ENCODE measurements at places on chromosomes 4 and X.
A peak's percentile ranks its signal among the peaks of the same experiment; 100 is the strongest.

DNA sequence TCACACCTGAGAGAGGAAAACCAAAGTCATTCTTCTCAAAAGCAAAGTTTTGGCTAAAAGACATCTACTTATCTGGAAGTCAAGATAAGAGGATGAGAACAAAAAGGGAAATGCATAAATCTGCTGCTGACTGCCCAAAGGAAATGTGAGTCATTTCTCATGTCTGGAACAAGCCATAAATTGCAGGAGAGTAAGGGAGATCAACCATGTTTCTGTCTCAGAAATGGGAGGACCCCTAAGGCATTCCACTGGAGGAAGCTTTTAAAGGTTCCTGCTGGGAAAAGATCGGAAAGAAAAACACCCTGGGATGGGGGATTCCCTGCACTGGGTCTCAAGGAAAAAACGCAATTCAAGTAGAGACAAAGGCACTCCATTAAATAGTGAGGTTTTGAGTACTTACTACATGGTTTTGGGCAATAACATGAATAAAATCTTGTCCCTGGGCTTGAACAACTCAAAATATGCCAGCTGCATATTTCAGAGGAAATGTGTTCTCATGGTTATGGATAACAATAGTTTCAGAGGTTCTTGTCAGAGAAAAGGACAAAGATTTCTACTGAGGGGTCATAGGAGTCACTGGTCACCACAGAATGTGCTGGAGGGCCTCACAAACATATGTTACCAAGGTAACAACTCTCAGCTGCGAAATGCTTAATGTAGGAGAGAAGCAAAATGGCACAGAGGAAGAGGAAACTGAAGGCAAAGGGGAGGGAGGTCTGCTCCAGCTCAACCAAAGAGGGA lies 19.3 kb downstream of the GPR143 start:
- no peak for DNase-seq

DNA sequence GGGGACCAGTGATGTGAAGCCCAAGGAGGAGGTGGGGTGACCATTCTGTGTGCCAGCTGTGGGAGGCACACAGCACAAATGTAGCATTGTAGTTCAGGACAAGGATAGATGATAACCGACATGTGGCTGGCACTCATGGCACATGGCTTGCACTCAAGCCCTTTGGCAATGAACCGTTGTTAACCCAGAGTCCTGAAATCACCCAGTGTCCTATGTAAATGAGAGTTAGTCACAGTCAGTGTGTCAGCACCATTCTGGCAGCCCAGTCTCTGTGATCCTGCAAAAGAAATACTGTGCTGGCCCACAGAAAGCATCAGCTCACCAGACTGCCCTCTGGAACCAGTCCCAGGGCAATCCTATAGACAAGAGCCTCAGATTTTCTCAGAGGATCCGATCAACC lies 339.3 kb downstream of the MID1IP1 start:
- no peak for DNase-seq

GRCh38 chr4:3044870-3045819 lies 29.2 kb downstream of the HTT-AS start:
- DNase-seq, result no peak

DNA sequence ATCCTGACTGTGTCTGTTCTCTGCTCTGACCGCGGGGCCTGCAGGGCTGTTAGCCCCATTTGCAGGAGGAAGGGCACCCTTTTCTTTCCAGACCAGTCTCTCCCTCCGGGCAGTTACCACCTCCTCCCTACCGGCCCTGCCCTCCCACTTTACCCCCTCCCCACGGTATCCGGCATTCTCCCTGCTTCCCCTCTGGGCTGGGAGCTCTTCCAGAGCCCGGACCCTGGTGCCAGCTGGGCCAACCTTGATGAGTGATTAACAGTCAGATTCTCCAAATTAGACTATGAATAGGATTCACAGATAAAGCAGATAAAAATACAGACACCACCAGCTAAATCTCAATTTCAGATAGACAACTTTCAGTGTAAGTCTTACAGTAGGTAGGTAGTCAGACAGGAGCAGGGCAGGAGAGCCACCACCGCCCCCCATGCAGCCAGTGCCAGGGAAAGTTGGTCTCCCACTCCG lies 23.4 kb upstream of the WFS1 start:
- no peak for DNase-seq

DNA sequence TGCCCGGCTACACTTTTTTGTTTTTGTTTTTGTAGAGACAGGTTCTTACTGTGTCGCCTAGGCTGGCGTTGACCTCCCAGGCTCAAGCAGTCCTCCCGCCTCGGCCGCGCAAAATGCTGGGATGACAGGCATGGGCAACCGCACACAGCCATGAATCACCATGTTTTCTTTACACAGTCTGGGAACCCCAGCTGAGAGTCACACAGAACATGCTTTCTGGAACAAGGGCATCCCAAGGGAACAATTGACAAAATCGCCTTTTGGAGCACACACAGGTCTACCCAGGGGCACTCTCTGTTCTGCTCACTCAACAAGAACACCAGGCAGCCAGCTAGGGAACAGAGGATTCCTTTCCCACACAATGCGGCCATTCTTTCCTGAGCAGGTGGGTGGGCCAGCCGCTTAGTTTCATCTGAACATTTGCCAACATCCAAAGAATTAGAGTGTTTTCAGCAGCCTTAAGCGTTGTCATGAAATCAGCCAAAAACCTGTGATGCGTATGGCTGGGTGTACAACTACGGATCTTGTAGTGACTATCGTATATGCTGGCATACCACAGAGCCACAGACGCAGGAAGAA lies 15.7 kb downstream of the PRKX start:
- no peak for DNase-seq

- no peak for DNase-seq
These were observed 74.4 kb downstream of the OTC start for GRCh38 chrX:38426785-38427184.

GRCh38 chrX:51795136-51795535 lies 51.9 kb downstream of the GSPT2 start:
- no peak for DNase-seq

- DNase-seq, result no peak
These were observed 329.9 kb downstream of the SMARCA1 start for GRCh38 chrX:129193357-129193756.

DNA sequence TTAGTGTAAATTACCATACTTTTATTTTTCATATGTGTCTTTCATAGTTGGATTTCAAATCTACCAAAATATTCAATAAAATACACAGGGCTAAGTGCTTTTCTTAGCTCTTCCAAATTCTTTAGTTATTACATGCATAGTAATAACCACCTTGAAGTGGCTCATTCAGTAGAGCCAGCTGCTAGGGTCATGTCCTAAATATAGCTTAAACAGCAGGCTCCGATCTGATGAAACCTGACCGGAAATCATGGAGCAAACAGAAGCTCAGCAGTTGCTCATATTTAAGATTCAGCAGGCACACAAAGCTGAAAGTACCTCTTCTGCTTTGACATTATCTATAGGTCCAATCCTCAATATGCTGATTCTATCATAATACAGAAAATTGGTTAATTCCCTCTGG lies 1470.4 kb downstream of the ADGRL3 start:
- DNase-seq, result peak; percentile 5

DNA sequence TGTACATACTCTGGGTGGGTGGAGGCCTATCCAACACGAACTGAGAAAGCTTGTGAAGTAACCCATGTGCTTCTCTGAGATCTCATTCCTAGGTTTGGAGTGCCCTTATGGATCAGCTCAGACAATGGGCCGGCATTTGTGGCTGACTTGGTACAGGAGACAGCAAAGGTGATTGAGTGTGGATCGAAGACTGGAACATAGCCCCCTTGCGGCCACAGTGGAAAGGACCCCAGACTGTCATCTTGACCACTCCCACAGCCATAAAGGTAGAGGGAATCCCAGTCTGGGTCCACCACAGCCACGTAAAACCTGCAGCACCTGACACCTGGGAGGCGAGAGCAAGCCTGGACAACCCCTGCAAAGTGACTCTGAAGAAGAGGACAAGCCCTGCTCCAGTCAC lies 598.0 kb upstream of the AADAT start:
- DNase-seq, result no peak

- DNase-seq, result peak; percentile 20
These were observed 170.5 kb downstream of the SLC39A8 start for GRCh38 chr4:102174719-102175189.

DNA sequence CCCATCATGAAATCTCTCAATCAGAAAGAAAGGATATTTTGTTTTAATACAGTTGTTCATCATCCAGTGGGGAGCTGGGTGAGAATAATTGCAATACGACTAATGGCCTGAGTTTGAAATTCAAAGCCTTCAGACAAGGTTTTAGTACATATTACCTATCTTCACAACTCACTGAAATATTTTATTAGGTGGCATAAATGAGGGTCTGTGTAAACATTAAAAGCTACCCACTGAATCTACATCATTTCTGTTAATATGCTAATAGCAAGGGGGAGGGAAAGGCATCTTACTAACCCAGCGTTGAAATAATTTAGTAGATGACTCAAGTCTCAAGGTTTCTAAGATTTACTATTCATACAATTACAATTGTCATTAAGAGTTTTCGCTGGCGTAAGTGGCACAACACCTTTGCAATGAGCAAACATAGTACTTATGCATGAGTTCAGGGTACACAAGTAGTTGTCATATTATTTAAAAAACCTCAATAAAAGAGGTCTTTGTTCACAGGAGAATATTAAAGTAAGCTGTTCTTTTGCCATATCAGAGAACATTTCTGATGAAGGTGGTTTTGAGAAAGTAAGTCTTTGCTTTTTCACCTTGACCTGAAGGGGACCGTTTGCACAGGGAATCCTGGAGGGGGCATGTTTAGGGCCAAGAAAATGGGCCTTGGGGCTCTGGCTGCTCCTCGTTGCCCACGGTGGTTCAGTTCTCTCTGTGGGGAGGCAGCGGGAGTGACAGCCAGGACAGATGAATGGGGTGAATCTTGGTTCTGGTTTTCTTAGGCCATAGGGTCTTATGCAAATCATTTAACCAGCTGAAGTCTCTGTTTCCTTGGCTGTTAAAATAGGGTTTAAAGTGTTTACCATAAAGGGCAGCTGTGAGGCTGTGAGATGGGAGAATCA lies 4.5 kb upstream of the RHOH start:
- DNase-seq, result no peak

- DNase-seq, result peak; percentile 23
These were observed 28.5 kb downstream of the PHEX start for GRCh38 chrX:22060415-22061280.

DNA sequence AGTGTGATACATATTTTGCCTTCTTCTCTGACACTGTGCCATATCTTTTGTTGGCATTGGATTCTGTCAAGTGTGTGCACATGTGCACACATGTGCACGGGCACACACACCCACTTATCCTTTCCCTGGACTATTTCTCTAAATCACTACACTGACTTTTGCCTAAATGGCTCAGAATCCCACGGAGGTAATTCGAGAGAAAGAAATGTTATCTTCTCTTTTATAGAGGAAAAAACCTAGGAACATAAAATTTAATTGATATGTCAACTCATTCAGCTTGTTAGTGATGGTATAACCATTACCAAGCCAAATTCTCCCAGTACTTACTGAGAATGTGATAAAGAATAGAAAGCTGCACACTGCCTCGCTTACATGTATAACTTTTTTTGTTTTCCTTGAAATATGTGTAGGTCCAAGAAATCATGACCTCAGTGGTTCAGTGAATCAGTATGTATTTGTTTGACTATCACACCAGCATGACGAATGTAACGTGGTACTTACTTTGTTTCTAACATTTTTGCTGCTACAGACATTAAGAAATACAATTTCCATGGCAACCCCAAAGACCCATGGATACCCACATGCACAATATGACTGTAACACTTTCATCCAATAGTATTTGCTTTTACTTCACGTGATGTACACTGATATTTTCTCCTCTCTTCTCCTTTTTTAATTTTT lies 163.0 kb downstream of the PCDH7 start:
- DNase-seq, result no peak

DNA sequence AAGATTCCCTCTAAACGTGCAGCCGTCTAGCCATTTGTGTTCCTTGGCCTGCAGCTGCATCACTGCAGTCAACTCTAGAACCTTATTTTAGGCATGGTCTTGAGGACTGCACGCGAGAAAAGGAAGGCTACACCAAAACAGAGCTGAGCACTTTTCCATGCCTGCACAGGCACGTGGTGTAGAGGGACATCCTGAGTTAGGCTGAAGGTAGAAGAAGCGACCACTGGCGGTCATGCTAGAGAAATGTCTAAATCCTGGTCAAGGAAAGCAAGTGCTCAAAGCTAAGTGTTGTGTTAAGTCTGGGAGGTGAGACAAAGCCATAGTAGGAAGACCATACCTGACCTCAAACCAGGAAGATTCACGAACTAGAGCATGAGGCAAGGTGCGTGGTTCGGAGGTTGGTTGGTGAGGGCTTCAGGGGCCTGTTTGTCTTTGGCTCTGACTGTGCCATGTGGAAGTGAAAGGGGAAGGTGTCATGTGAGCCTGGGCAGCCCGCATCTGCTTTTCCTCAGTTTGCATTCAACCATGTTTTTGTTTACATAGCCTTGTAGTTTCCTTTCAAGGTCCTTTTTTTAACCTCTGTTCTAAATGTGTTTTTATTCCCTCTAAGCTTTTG lies 203.8 kb downstream of the AASDH start:
- DNase-seq, result no peak

DNA sequence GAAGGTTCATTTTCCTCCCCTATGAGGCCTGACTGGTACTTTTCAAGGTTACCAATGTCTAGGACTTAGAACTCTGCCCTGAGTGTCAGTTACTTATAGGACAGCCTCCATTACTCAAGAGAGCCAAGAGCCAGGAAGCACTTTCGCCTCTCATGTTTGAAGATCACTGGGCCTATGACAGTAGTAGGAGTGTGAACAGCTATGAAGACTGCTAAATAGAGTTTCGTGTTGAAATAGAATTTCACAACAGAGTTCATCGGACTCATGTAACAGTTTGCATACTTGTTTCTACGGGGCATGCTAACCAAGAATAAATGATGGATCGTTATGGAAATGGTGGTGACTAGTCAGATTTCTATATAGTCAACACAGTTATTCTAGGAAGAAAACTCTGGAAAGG lies 97.8 kb upstream of the GPC4 start:
- DNase-seq, result no peak

DNA sequence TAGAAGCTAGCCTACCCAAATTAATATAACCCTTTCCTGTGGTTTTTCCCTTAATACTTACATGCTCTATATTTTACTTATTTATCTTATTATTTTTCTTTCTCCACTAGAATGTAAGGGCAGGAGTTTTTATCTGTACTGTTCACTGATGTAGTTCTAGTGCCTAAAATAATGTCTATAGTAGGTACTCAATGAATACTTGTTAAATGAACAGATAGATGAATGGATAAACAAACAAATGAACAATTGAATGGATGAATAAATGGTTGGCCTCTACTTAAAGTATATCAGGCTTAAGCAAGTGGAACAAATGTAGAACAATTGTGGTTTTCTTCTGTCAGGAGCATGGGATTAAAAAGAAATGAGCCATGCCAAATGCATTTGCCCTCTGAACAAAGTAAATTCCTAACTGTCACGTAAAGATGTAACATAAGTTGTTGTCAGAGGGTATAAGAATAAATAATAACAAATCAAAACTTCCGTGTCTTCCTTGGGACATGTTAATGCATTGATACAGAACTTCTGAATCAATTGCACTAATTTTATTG lies 54.1 kb downstream of the SYTL5 start:
- DNase-seq, result no peak

GRCh38 chr4:57499786-57500185 lies 389.6 kb upstream of the IGFBP7 start:
- no peak for DNase-seq

GRCh38 chr4:4875611-4876010 lies 16.1 kb downstream of the MSX1 start:
- DNase-seq, result no peak
